Activated CD4-positive, alpha-beta memory T cell treated with anti-CD3 and anti-CD28 coated beads, Interleukin-2, amount 10 ng/mL, durations not matched to agents 7 days and 5 days (primary cell): ENCODE measurements at places on chromosomes 12 and 14. TPM values are rescaled to one million over a fixed set of nuclear protein-coding genes. Genes with fewer than 3 reads are reported as not detected.

DNA sequence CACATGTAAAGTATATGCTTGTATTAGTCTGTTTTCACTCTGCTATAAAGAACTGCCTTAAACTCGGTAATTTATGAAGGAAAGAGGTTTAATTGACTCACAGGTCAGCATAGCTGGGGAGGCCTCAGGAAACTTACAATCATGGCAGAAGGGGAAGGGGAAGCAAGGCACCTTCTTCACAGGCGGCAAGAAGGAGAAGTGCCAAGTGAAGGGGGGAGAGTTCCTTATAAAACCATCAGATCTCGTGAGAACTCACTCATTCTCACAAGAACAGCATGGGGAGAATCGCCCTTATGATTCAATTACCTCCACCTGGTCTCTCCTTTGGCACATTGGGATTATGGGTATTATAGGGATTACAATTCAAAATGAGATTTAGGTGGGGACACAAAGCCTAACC, 229.5 kb upstream of the PLXNC1 start:
- peaks cover 5% of the 10 kb centered on the region for H3K4me1 ChIP-seq
- H3K36me3 ChIP-seq = no peaks in the 10 kb centered on the region
- H3K27me3 ChIP-seq = no peaks in the 10 kb centered on the region
- H3K4me3 ChIP-seq = no peak overlapping the region
- no peak overlapping the region for H3K27ac ChIP-seq

GRCh38 chr14:69464829-69465228, 19.7 kb upstream of the PLEKHD1 start:
- no peaks in the 10 kb centered on the region for H3K4me1 ChIP-seq
- H3K4me3 ChIP-seq = no peak overlapping the region
- no peak overlapping the region for H3K27ac ChIP-seq
- no peak for DNase-seq

The RTL1 gene
- total RNA-seq = not detected

- H3K27ac ChIP-seq = no peak overlapping the region
- no peaks in the 10 kb centered on the region for H3K27me3 ChIP-seq
- no peaks in the 10 kb centered on the region for H3K36me3 ChIP-seq
Measured at GRCh38 chr14:95386536-95387095, 66.9 kb upstream of the CLMN start.

GRCh38 chr12:19970821-19971220, 397.5 kb upstream of the PDE3A start:
- DNase-seq = no peak
- no peaks in the 10 kb centered on the region for H3K36me3 ChIP-seq
- H3K4me1 ChIP-seq = no peaks in the 10 kb centered on the region
- H3K4me3 ChIP-seq = no peak overlapping the region
- H3K27me3 ChIP-seq = no peaks in the 10 kb centered on the region
- H3K27ac ChIP-seq = no peak overlapping the region

DNA sequence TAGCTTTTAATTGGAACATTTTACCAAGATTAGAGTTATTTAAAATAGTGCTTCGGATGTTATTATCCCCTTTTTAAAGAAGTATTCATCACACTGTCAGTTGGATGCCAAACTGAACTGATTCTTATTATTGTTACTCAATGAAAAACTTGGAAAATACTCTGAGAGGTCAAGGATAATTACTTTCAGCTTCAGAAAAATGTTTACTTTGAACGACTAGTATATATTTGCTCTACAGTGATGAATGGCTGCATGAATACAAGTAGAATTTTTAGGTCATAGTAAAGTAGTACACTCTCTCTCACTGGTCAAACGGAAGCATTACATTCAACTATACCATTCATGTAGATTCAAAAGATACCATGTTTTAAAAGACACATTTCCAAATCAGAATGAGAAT, 269.2 kb downstream of the CCDC91 start:
- H3K27me3 ChIP-seq = no peaks in the 10 kb centered on the region
- H3K4me3 ChIP-seq = no peak overlapping the region
- peaks cover 21% of the 10 kb centered on the region for H3K36me3 ChIP-seq
- no peak for DNase-seq
- H3K27ac ChIP-seq = no peak overlapping the region

DNA sequence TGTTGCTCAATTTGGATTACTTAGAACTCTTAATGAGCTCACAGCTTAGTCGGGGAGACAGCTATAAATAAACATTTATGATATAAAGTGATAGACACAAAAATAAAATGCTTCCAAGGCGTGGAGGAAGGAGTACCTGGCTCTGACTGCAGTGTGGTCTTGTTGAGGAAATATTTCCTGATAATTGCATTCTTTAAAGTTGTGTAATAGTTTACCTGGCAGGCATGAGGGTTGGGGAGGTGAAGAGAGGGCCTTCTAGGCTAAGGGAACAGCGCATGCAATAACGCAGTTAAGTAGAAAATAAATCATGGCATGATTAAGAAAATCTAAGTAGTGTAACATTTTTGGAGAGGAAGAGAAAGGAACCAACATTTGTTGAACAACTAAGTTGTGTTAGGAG, 260.5 kb upstream of the ATP2B1 start:
- no peaks in the 10 kb centered on the region for H3K27me3 ChIP-seq
- no peak for DNase-seq
- no peaks in the 10 kb centered on the region for H3K36me3 ChIP-seq
- H3K4me3 ChIP-seq = no peak overlapping the region

GRCh38 chr14:48900565-48900964, 685.6 kb downstream of the RPS29 start:
- H3K4me3 ChIP-seq = no peak overlapping the region
- no peaks in the 10 kb centered on the region for H3K36me3 ChIP-seq
- H3K4me1 ChIP-seq = no peaks in the 10 kb centered on the region
- no peaks in the 10 kb centered on the region for H3K27me3 ChIP-seq
- H3K27ac ChIP-seq = no peak overlapping the region

DNA sequence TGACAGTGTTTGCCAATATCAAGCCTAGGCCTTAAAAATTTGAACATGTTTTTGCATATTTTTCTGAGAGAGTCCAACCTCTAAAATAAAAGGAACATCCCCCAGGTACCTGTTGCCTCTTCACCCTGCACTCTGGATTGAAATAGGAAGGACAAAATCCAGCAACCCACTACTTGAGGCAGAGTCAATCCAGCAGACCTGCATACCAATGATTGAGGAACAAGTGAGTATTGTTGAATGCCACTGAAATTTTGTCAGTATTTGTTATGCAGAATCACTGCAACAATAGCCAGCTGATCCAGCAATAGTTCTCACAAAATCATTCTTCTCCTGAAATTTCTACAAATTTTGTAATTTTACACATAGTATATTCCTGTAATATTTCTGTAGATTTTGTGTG, 460.6 kb upstream of the FOXG1 start:
- no peak overlapping the region for H3K27ac ChIP-seq
- no peaks in the 10 kb centered on the region for H3K27me3 ChIP-seq
- no peak for DNase-seq

The C12orf54 gene
- not detected for total RNA-seq

The SLCO1B1 gene
- total RNA-seq = not detected

- H3K36me3 ChIP-seq = no peaks in the 10 kb centered on the region
- no peak overlapping the region for H3K27ac ChIP-seq
- no peaks in the 10 kb centered on the region for H3K27me3 ChIP-seq
- H3K4me1 ChIP-seq = no peaks in the 10 kb centered on the region
- H3K4me3 ChIP-seq = no peak overlapping the region
- no peak for DNase-seq
Measured at GRCh38 chr12:42742716-42743115, 153.2 kb upstream of the PRICKLE1 start.

GRCh38 chr14:61768240-61768639, 6.0 kb downstream of the SNAPC1 start:
- peaks cover 41% of the 10 kb centered on the region for H3K36me3 ChIP-seq
- DNase-seq = no peak
- no peak overlapping the region for H3K27ac ChIP-seq

GRCh38 chr14:55448141-55448614, 7.8 kb upstream of the TBPL2 start:
- H3K4me3 ChIP-seq = no peak overlapping the region
- no peaks in the 10 kb centered on the region for H3K27me3 ChIP-seq
- H3K27ac ChIP-seq = no peak overlapping the region
- no peaks in the 10 kb centered on the region for H3K4me1 ChIP-seq

The PAPLN gene
- total RNA-seq = 1.6 TPM

The MFAP5 gene
- not detected for total RNA-seq

GRCh38 chr14:71753976-71754375, 178.3 kb upstream of the RGS6 start:
- no peak overlapping the region for H3K4me3 ChIP-seq
- DNase-seq = no peak
- H3K27me3 ChIP-seq = peaks cover 3% of the 10 kb centered on the region
- no peak overlapping the region for H3K27ac ChIP-seq
- peaks cover 3% of the 10 kb centered on the region for H3K36me3 ChIP-seq
- H3K4me1 ChIP-seq = peaks cover 17% of the 10 kb centered on the region

DNA sequence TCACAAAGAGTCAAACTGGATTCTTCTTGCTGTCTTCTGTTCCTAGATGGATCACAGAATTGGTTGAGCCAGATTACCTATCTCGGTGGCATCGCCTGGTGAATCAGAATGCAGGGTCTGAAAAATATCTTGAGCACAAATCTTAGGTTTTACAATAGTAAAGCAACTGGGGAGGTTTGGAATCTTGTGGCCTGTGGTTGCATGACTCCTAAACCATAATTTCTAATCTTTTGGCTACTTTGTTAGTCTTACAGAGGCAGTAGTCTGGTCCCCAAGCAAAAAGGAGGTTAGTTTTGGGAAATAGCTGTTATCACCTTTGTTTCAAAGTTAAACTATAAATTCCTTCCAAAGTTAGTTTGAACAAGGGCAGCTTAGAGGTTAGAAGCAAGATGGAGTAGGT, 1488.5 kb upstream of the FLRT2 start:
- no peak for DNase-seq
- no peaks in the 10 kb centered on the region for H3K27me3 ChIP-seq
- no peaks in the 10 kb centered on the region for H3K36me3 ChIP-seq
- no peak overlapping the region for H3K4me3 ChIP-seq
- peaks cover 7% of the 10 kb centered on the region for H3K4me1 ChIP-seq

- no peak for DNase-seq
- no peak overlapping the region for H3K27ac ChIP-seq
- H3K4me1 ChIP-seq = peaks cover 45% of the 10 kb centered on the region
- no peak overlapping the region for H3K4me3 ChIP-seq
Measured at GRCh38 chr14:50056435-50056834, 59.9 kb downstream of the VCPKMT start.

GRCh38 chr12:87846045-87846444, 183.2 kb downstream of the C12orf50 start:
- H3K36me3 ChIP-seq = no peaks in the 10 kb centered on the region
- H3K27ac ChIP-seq = no peak overlapping the region
- H3K4me3 ChIP-seq = no peak overlapping the region
- no peak for DNase-seq
